ENCODE measurements at places on chromosomes 6 and 20.

- peak; percentile 93 for DNase-seq
Measured at GRCh38 chr6:1190366-1190765, 121.5 kb upstream of the FOXQ1 start.

GRCh38 chr6:5989141-5989723, 17.5 kb downstream of the NRN1 start:
- no peak for DNase-seq

DNA sequence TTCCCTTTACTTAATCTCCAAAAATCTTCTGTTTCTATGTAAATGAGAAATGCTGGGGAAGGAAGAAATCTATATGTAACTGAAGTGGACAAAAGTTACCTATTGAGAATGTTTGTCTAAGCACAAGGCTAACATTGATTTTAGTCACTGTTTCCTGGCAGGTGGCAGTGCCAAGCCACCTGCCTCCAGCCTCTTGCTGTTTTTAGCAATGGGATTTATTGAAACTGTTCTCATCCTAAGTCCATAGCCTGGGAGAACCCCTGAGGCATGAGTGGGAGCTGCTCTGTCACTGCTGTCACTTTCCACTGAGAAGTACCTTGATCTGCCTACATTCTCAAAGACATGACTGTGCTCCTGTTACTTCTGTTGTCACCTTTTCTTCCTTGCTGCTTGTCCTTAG, 14.7 kb downstream of the ENPP3 start:
- DNase-seq, result no peak

DNA sequence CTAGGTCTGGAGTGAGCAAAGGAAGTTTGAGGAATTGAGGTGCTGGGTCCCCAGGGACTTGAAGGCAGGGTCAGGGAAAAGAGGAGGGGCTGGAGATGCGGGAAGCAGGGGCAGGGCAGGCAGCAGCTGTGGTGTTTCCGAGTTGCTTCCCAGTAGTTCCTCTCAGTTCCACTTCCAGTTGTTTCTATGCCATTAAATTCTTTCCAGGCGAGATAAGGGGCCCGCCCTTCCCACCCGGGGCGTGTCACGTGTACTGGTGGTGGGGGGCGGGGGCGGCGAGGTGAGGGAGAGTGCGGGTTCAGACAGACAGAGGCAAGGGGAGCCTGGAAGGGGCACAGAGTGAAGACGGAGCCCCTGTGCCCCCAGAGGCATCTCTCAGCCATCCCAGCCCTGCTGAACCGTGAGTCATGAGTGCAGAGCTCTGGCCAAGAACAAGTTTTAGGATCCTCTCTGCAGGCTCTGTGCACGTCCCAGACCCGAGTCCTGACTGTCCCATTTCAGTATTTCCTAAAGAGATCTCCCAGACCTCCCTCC, 977 bp downstream of the TNXB start:
- peak; percentile 59 for DNase-seq

GRCh38 chr6:40710626-40711330, 123.6 kb upstream of the LRFN2 start:
- DNase-seq, result no peak

GRCh38 chr6:114096561-114097172, 125.7 kb upstream of the HDAC2 start:
- DNase-seq, result peak; percentile 39

- DNase-seq, result no peak
Measured at GRCh38 chr20:47557218-47557617, 55.5 kb downstream of the NCOA3 start.

DNA sequence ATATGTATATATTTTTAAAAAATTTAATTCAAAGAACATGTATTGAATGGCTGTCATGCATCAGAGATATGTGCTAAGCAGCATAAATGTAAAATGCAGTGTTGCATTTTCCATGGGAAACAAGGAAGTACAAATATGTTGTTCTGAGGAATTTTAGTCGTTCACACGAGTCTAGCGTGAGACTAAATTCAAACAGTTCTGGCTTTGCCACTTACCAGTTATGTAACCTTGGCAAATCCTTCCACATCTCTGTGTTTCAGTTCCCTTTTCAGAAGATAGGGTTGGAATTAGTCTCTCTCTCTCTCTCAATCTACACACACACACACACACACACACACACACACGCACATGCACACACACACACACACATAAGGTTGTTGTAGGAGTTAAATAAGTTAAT, 305.4 kb downstream of the UTRN start:
- no peak for DNase-seq

Data from HCEC 1CT (cell line).